Effector CD4-positive, alpha-beta T cell (primary cell): ENCODE measurements at places on chromosomes 6 and 20.
A peak's percentile ranks its signal among the peaks of the same experiment; 100 is the strongest.

DNA sequence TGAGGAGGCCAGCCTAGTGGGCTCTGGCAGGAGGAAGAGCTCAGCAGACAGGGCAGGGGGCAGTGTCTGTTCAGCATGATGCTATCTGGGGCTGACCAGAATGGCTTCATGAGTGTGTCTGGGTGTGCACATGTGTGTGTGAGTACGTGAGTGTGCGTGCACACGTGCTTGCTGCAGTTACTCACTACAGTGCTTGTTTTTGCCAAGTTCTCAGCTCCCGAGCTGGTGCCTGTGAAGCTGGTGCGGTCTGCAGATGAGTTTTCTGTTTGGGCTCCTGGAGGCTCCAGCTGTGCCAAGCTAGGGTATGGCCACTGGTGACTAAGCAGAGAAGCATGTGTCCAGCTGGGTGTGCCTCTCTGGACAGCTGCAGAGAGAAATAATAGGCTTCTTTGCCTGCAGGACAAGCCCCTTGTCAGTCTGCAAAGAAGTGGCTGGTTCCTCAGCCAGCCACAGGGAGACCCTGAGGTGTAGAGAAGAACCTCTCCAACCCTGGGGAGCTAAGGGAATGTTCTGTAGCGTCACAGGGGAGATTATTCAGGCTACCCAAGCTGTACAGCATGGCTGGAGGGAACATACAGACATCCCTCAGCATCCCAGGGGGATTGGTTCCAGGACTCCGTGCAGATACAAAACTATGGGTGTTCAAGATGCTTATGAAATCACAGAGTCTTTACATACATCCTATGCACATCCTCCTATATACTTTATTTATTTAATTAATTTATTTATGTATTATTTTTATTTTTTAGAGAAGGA lies 40.2 kb upstream of the FAM50B start:
- DNase-seq: no peak

GRCh38 chr6:80366714-80367113 lies 260.2 kb downstream of the BCKDHB start:
- no peak for DNase-seq

DNA sequence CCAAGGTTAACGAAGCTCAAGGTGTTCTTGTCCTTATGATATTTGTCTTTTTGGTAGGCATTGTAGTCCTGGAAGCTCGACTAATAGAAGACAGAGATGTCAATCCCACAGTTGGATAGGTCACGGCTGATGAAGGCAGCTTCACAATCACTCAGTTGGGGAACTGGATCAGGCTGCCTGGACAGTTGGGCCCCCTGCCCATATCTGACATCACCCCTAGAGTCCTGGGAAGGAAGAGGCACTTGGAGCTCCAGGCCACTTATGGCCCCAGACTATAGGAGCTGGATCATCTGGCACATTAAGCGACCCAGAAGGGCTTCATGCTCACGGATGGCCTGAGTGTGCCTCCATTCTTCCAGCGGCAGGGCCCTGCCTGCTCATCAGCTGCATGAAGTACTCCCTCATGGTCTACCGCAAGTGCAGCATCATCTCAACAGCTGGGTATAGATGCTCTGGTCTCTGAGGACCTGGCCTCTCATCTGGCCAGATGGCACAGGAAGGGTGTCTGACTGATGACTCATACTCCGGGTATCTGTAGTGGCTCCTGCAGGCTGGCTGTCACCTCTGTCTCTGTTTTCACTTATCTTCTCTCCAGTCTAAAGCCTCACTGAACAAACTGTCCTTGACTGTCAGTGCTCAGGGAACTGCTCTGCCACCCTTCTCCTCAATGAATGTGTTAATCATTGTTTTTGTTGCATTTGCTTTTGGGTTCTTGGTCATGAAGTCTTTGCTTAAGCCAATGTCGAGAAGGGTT lies 29.2 kb upstream of the SSR1 start:
- no peak for DNase-seq

DNA sequence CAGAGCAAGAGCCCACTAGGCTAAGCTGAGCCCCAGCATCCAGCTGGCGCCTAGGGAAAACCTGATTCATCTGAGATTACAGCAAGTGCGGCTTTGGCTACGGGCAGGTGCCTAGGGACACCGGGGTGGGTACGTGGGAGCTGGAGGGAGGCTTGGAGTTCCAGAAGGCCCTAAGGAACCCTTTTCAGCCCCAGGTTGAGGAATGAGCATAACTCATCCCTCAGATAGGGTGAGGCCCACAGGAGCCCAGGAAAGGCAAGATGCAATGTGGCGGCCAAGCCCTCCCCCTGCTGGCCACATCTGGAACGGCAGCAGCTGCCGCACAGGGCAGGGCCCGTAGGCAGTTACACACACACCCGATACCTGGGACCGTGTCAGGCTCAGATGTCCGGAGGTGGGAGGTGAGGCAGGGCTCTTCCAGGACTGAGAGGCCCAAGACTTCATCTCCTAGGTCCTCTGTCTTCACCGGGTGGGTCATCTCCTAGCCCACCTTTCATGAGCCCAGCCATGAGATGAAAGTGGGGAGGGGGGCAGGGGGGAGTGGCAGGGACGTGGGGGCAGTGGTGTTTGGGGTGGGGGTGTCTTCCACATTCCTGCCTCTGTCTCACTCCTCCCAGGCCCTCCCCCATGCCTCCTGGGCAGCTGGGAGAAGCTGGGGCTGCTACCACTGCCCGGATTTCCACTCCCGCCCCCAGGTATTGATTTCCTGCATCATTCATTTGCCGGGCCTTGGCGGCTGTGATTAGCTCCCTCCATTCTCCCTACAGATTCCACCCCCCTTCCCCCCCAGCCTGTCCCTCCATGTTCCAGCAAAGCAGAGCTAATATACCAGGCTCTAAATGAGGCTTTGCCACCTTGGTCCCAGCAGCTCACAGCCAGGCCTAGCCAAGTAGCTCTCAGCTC lies 5.5 kb downstream of the MDGA1 start:
- DNase-seq: peak; percentile 72

GRCh38 chr6:105459049-105459448 lies 56.2 kb upstream of the PREP start:
- DNase-seq: no peak

GRCh38 chr6:34527751-34528670 lies 28.1 kb downstream of the SPDEF start:
- DNase-seq: no peak

- no peak for DNase-seq
Measured at GRCh38 chr20:25318471-25319240, 70.8 kb downstream of the PYGB start.

DNA sequence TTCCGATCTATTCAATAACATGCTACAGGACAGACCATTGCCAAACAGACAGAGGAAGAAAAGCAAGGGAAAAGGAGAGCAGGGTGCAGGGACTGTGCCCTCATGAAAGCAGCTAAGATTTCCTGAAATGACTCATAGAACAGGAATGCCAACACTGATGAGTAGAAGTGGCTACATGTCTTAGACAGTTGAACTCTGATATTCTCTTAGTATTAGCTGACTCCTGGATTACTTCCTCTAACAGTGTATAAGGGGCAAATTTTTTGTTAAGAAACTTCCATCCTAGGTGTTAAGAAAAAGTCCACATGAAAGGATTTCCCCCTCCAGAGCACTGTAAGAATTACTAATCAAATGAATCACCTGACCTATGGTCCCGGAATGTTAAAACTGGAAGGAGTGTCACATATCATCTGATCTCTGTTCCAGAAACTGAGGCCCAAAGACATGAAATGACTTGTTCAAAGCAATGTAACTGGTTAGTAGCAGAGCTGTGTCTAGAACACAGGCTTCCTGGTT lies 224.9 kb downstream of the IBTK start:
- DNase-seq: no peak

GRCh38 chr6:44725070-44725469 lies 337.6 kb downstream of the CDC5L start:
- no peak for DNase-seq

GRCh38 chr6:45574885-45575284 lies 197.2 kb upstream of the SUPT3H start:
- DNase-seq: no peak

DNA sequence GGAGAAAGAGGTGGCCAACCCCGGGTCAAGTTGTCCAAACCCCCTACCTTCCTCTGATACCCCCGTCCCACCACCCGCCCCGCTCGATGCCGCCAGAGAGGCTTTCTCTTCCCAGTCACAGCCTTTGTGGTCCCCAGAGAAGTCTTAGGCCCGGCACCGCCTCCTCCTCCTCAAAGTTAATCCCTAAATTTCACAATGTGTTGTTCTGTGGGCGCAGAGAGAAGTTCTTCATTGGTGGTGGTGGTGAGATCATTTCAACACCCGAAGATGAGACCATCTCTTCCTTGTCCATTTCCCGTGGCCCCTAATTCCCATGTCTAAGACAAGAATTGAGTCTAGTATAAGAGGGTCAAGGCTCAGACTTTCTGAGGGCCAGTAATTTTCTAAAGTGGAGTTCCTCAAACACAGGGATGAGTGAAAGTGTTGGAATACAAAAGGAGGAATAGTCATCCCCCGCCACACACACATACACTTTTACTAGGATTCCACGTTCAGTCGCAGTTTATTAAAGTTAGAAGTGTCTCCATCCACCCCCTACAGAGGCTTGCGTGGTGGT lies 10.4 kb downstream of the TRIM31 start:
- DNase-seq: no peak

GRCh38 chr6:110990840-110991576 lies 9.2 kb downstream of the RPF2 start:
- no peak for DNase-seq

DNA sequence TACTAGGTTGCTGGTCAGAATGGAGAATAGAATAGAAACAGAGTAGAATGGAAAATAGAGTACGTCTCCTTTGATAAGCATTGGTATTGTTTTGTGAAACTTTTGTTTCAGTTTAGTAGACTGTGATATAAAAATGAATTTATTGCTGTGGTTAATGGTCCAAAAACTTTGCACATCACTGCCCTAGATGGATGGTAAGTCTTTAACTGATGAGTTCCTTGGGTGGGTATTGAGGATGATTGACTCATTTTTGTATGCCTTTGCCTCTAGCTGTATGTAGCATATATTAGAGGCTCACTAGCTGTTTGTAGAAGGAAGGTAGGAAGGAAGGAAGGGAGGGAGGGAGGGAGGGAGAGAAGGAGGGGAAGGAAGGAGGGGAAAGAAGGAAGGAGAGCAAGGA lies 48.3 kb downstream of the ZDHHC14 start:
- DNase-seq: no peak

GRCh38 chr6:127120787-127121636 lies 2.5 kb downstream of the RSPO3 start:
- peak; percentile 27 for DNase-seq

DNA sequence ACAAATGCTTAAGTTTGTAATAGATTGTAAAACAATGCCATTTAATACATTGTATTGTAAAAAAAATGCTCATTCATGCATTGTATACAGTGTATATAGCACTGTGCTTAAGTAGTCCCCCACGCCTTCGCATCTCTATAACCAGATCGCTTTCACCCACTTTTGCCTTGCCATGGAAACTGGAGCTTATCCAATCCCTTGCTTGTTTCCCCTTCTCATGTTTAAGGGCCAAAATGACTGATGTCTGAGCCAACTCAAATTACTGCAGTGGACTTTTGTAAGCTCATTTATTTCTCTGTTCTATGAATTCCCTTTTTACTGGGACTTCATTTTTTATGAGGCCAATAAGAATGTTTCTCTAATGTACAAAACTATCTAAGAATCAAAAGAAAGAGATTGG lies 730.9 kb upstream of the GJE1 start:
- DNase-seq: no peak

DNA sequence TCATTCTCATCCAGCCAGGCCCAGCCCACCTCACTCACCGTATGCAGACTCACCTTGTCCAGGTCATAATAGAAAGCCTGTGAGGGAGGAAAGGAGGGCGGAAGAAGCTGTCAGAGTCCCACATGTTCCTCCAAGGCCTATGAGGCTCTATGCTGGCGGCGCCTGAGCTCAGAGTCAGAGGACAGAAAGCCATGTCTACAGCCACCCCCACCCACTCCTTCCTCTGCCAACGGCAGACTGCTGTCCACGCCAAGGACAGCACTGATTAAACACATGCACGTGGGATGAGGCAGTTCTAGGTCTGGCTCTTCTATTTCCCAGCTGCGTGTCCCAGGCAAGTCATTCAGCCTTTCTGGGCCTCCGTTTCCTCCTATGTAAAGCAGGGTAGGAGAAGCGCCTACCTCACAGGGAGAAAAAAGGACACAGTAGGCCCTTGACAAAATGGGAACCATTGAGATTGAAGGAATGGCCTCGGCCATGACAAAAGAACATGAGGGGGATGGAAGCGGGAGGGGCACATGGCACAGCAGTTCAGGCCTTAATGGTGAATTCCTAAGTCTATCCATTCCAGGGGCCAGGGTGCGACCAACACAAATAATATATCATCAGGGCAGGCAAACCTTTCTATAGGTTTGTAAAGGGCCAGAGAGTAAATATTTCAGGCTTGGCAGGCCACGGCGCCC lies 80.1 kb downstream of the RIPOR3 start:
- no peak for DNase-seq

GRCh38 chr20:48175261-48175660 lies 390.0 kb upstream of the SULF2 start:
- no peak for DNase-seq

DNA sequence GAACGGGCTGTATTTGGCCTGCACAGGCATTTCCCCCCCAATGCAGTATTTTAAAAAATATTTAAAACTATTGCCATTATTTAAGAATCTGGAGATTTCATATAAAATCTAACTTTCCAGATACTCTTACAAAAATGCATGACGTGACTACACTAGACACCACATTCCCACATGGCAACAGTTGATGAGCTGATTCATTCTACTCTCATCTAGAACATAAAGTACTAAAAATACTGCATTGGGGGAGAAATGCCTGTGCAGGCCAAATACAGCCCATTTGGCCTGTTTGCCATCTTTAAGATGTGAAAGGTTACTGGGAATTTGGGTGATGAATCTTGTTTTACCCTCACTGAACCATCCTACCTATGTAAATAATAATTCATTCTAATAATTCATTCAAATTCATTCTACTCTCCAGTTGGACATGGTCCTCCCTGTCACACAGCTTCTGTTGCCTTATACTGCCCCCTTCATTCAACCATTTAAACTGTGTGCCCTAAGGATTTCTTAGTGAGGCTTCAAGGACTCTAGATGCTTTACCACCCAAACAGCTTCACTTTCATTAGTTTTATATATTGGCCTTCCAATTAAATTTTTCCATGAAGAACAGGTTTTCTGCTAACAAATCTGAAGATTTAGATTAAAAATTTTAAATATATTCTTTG lies 6.9 kb upstream of the ZSCAN16 start:
- no peak for DNase-seq

DNA sequence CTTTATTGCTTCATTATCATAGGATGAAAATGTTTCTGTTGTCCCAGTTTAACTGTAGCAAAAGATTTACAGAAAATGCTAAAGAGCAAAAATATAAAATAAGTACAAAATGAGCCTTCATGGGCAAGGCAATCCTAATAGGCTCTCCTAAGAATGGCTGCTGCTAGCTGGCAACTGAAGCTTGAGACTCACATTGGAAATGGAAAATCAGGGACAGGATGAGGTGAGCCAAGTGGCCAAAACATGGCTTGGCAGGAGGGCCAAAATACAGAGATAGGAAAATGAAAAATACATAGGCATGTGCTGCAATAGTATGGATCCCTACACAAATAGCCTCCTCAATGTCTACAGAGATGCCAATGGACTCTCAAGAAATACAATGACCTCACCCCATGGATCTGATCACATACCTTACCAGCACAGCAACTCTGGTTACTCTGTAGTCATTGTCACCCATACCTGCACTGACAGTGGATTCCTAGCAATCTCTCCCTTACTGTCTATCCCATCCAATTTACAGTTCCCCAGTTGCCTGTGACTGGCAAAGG lies 105.4 kb downstream of the DST start:
- no peak for DNase-seq
